ENCODE measurements at places on chromosomes 2 and 18.

- no peak for DNase-seq
These were observed 116.8 kb upstream of the PID1 start for GRCh38 chr2:229387866-229388265.

- DNase-seq = no peak
These were observed 116.2 kb downstream of the RND3 start for GRCh38 chr2:150371044-150371818.

DNA sequence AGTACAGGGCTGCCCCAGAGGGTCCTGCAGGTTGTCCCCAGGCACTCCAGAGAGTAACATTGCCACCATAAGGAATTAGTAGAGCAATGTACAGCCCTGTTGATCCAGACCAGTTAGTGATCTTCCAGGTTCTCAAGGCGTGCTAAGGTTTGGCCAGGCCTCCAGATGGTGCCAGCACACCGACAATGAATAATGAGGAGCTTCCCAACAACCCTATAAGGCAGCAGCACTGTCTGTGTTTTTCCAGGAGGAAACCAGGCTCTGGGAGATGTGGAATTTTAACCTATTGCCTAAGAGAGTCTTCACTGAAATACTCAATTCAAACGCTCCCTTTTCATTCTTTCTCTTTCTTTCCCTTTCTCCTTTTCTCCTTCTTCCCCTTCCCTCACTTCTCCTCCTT is 122.1 kb downstream of the MGAT5 start:
- peak; percentile 17 for DNase-seq

GRCh38 chr2:126253669-126254068 is 402.3 kb upstream of the GYPC start:
- no peak for DNase-seq

DNA sequence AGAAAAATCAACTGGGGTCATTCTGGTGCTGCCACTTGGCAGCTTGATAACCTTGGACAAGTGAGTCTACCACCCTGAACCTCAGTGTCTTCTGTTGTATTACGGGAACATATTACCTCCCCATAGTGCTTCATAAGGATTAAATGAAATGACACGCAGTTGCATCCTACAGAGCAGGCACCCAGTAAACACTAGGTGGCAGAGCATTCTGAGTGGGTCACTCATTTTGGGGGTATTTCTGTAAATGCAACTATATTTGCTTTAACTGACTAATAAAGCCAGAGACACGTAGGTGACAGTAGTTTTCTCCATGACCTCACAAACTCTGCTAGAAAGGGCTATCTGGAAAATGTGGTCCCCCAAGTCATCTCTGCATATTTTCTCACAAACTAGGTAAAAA is 4.7 kb downstream of the CD226 start:
- DNase-seq = no peak

DNA sequence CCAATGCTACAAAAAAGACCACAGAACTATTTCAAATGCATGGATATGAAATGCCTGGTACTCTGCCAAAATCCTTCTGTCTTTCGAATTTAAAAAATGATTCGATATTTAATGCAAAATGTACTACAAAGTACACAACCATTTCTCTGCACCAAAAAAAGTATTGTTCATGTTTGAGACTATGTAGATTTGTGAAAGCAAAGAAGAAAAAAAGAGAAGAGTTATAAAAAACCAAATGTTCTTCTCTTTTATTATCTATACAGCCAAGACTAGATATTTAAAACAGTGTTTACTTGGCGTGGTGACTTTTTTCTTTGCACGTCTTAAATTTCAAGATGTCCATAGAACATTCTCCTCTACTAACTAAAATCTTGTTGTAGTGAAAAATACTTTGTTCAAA is 89.2 kb downstream of the DTNA start:
- DNase-seq = no peak

- DNase-seq = no peak
These were observed 838.9 kb upstream of the DDX18 start for GRCh38 chr2:116975608-116976007.

DNA sequence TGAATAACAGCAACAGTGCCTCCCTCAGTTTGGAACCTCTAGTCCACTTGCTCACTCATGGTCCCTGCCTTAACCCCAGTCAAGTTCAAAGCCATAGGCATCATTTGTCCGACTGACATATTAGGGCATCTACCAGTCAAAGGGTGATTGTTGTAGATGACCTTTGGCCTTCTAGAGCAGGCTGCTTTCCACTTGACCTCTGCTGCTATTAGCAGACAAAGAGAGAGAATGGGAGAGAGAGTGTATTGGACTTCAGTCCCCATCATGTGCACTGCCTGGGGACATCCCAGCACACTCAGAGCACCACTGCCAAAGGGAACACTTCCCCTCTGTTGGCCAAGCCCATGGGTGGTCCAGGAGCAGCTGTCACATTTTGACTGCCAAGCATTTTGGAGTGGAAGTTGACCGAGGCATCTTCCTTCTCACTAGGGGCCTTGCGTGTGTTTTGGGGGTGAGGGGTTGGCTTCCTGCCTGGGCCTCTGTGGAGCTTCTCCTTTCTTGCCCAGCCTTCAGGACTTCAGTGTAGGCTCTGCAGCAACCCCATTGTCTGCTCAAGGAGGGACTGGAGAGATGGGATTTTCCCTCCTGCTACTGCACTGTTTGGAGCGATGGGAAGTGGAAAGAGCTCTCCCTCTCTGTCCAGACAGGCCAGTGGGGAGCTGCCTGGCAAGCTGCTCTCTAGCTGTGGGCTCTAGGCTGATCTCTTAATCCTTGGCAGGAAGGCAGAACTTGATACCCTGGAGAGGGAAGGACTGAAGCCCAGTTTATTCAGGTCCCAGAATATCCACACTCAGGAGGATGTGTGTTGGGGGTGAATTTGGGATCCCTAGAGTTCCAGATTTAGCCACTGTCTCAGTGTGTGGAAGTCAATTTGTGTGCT is 68.1 kb downstream of the TMEM247 start:
- DNase-seq = no peak

DNA sequence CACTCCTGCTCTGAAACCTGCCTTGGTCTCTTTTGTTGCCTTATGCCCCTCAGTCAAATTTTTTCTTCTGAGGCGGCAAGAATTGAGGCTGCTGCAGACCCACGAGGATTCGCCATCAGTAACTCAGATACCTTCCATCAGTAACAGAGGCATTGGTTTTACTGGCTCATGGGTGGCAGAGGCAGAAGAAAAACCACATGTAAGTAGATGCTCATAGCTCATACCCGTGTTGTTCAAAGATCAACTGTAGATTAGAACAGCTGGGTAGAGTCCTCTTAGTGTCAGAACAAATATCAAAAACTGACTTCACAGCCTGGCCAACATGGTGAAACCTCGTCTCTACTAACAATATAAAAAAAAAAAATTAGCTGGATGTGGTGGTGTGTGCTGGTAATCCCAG is 598.0 kb upstream of the SOX11 start:
- no peak for DNase-seq

- no peak for DNase-seq
These were observed 66.0 kb upstream of the ITGB6 start for GRCh38 chr2:160266037-160266551.

DNA sequence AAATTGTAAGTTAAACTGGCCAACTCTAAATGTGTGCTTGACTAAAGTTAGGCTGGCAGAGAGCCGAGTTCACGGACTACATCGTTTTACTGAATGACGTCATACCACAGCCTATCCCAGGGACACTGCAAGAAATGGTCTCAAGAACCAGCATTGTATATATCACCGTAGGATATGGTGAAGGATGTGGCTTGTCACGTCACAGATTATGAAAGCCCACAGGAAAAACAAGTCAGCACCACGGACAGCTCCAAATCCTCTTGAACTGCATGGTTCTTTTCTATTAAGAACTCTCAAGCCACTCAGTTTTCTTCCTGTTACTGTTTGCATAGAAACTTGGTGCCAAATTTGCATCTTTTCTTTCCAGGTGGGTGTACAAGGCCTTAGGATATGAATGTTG is 85.1 kb upstream of the ACAA2 start:
- DNase-seq = peak; percentile 19

- DNase-seq = no peak
These were observed 144.7 kb downstream of the SLC4A3 start for GRCh38 chr2:219772103-219772635.

DNA sequence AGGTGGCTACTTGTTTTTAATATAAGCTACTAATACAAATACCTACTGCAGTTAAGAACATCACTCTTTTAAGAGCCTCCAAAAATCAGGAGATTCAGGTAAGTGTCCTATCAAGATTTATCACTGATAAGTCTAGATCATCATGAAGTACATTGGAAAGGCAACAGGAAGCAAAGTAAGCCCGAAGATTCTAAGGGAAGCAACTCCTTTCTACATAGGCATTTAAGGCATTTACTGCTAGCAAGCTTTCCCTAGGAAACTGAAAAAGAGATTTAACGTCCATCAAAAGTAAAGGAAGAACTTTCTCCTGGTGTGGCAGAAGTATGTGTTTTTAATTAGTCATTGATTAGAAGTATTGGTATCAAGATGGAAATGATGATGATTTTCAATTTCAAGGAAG is 3.7 kb downstream of the STK17B start:
- no peak for DNase-seq

DNA sequence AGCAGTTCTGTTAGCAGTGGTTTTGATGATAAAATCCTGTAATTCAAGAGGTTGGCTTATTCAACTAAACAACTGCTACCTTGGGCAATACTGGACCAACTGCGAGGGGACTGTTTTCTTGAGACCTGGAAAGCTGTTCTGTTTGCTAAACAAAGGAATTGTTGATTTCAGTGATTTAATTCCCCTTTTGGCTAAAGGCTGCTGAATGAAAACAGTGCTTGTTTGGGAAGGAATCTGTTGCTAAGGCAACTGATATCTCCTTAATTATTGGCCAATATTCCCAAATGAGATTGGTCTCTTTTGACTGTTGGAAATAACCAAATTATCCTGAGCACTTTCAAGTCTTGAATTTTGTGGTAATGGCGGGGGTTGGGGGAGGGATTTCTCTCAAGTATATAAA is 136.8 kb downstream of the CAMKMT start:
- DNase-seq = no peak

DNA sequence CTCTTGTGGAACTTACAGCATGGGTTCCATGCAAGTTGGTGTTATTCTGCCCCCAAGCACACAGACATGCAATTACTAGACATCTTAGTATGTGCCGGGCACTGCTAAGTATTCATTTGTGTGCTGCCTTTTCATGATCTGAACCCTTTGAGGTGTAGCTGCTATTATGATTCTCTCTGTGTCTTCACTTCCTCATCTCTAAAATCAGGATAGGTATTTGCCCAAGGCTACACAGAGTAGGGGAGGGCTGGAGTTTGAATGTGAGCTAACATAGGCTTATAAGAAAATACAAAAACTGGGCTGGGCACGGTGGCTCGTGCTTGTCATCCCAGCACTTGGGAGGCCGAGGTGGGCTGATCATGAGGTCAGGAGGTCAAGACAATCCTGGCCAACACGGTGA is 27.2 kb downstream of the FASTKD2 start:
- DNase-seq = no peak

DNA sequence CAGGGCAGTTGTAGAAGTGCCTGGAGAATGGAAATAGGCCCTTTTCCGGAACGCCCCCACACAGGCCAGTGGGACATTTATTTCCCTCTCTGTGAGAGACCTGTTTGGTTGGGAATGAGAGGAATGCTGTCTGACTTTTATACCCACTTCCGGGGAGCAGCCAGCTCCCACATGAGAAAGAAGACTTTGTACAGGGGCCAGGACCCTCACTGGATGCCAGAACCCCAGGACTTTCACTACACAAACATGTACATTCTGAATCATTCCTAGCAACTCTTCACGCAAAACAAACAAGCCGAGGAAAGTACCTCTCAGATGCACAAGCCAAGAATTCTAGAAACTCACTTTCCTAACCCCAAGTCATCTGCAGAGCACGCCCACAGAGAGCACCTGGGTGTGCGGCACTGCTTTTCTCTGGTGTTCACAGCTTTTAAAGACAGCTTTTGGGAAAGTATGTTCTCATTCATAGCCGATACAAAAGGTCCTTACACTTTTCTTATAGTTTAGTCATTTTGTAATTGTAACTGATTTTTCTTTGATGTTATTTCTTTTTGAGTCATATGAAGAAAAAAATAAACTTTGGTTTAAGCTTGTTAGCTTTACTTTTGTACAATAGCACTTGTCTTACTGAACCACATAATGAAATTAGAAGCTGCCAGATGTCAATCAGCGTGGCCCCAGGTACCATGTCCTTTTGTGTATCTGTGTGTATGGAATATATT is 856.1 kb upstream of the ID2 start:
- DNase-seq = peak; percentile 99

DNA sequence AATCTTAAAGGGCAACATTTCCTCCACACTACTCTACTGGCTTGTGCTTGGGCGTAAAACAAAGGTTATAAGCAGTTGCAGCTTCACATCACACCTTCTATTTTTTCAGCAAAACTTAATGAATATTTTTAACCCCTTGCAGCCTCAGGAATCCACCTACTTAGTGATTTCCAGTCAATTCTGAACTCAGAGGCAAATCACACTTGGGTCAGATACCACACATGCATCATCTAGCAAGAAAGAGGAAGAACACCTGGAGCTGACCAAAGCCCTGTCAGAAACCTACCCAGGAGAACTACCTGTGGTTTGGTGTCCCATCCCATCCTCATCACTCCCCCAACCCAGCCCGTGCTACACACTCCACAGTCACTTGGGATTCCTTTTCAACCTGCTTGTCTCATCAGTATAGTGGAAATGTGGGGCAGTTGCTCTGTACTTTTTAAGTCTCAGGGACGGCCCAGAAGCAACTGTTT is 25.5 kb downstream of the PIAS2 start:
- DNase-seq = no peak

DNA sequence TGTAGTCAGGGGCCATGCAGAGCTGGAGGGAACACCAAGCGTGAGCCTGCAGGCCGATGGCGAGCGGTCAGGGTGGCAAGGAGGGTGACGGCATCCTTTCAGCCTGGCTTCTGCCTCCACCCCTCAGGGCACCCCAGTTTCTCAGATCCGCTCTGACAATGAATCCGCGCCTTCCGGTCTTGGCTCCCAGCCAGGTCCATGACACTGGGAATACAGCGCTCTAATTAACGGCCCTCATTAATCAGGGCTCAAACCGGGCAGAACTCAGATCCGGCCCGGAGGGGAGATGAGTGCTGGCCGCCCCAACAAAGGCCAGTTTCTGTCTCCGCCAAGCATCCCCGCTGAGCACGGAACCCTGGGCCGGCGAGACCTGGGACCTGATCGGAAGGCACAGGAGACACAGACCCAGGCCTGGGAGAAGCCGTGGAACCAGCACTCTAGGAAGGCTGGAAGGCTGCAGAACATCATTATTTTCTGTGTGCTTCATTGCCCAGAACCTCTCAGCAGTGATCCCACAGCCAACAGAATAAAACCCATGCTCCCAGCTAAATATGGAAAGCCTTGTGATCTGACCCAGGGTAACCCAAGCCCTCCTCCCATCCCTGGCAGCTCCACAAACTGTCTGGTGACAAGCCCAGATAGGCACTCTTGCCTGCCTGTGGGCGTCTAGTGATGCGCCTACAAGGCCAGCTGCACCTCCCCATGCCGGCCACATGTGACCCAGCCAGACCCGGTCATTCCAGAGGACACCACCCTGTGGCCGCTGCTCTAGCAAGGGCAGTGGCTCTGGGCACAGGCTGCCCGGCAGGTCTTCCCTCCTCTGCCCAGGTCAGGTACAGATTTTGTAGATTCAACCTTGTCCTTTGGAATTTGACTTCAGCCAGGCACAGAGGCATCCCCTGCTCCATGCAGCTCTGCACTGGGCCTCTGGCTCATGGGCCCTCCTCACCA is 438.7 kb upstream of the MYT1L start:
- DNase-seq = no peak

GRCh38 chr2:98604547-98604946 is 3.8 kb downstream of the COA5 start:
- DNase-seq = no peak

GRCh38 chr2:42169100-42169873 is at the start of gene EML4:
TSS of gene EML4 (plus strand) at chr2:42169353. CDS start at chr2:42169612, 259 bp downstream.
- peak; percentile 83 for DNase-seq
